ENCODE measurements at places on chromosomes 7 and 10.

GRCh38 chr10:78868861-78869260, 199.9 kb upstream of the ZMIZ1 start:
- no peaks in the 10 kb centered on the region for H3K27me3 ChIP-seq
- H3K36me3 ChIP-seq = no peaks in the 10 kb centered on the region
- H3K27ac ChIP-seq = no peak overlapping the region
- no peaks in the 10 kb centered on the region for H3K4me1 ChIP-seq
- DNase-seq = no peak
- H3K4me3 ChIP-seq = no peak overlapping the region

- peaks cover 47% of the 10 kb centered on the region for H3K36me3 ChIP-seq
- no peaks in the 10 kb centered on the region for H3K4me1 ChIP-seq
- no peak overlapping the region for H3K4me3 ChIP-seq
- H3K27ac ChIP-seq = no peak overlapping the region
- no peaks in the 10 kb centered on the region for H3K27me3 ChIP-seq
Observed at GRCh38 chr7:99489235-99489634, 10.8 kb downstream of the ZNF394 start.

GRCh38 chr7:154842591-154842990, 160.3 kb downstream of the PAXIP1 start:
- no peaks in the 10 kb centered on the region for H3K4me1 ChIP-seq
- H3K4me3 ChIP-seq = no peak overlapping the region
- no peak for DNase-seq
- H3K36me3 ChIP-seq = no peaks in the 10 kb centered on the region

DNA sequence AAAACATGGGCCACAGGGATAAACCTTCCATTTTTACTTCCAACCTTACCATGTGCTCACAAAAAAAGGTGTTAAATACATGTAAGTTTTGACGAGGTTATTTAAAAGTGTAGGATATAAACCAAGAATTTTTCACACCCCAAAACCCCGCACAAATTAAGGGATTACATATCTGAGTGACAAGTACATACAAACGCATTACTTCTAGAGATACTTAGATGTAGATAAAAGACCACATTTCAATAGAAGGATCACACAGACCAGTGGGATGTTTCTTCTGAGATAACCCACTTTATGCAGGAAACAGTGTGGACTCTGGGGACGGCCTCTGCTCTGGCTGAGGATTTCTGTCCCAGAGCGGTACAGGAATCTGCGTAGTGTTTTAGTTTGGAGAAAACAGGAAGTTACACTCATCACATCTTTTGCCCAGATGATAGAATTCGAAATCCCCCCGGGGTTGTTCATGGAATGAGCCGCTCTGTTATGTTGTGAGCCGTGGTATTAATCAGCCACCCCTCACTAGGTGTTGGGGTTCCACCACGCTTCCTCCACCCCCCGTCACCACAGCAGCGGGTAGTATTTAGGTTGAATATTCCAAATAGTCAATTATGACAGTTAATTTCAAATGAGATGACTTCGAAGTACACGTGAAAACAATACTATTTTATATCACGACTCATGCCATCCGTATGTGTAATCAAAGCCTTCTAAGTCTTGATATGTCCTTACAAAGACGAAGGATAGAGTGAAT, 1.3 kb upstream of the CUL1 start:
- H3K36me3 ChIP-seq = no peaks in the 10 kb centered on the region
- DNase-seq = no peak
- no peaks in the 10 kb centered on the region for H3K27me3 ChIP-seq
- peak overlapping the region; percentile 92 for H3K4me3 ChIP-seq

GRCh38 chr10:126924915-126925300, 19.7 kb downstream of the DOCK1 start:
- no peak for DNase-seq
- H3K27ac ChIP-seq = no peak overlapping the region
- H3K36me3 ChIP-seq = no peaks in the 10 kb centered on the region
- H3K27me3 ChIP-seq = no peaks in the 10 kb centered on the region
- H3K4me1 ChIP-seq = no peaks in the 10 kb centered on the region

DNA sequence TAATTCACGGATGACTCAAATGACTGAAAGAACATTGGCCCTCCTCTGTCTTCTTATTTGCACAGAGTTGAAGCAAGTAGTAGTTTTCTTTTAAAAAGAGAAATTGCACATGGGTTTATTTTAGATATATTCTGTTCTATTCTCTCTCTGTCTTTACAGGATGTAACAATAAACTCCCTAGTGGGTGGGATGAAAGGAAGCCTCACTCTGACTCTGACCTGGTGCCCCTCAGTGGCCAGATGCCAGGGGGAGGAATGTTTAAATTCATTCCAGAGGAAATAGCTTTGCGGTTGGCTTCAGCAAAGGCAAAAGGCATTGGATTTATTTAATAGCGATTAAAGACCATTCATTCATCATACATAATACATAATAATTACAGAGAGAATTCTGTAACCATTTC, 156.4 kb upstream of the MTPN start:
- H3K27me3 ChIP-seq = no peaks in the 10 kb centered on the region
- H3K36me3 ChIP-seq = no peaks in the 10 kb centered on the region
- no peak overlapping the region for H3K27ac ChIP-seq

DNA sequence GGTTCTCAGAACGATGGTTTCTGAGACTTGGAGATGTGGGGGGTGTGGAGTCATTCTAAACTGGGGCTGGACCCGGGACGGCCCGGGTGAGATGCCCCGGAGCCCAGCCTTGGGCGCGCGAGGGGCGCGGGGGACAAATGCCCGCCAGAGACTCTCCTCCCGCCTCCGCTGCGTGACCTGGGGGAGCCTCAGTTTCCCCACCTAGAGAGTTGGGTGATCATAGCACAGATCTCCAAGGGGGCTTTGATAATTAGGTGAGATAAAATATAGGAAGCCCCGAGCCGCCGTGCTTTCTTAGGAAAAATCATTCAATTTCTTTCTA, 658 bp upstream of the FZD8 start:
- peak overlapping the region; percentile 50 for H3K4me3 ChIP-seq
- H3K27me3 ChIP-seq = peaks cover 72% of the 10 kb centered on the region
- H3K4me1 ChIP-seq = peaks cover 20% of the 10 kb centered on the region
- H3K36me3 ChIP-seq = no peaks in the 10 kb centered on the region

- no peaks in the 10 kb centered on the region for H3K4me1 ChIP-seq
- H3K27me3 ChIP-seq = no peaks in the 10 kb centered on the region
- no peak for DNase-seq
- H3K27ac ChIP-seq = no peak overlapping the region
- H3K4me3 ChIP-seq = no peak overlapping the region
Observed at GRCh38 chr10:57968328-57969016, 299.2 kb downstream of the IPMK start.

GRCh38 chr7:129843365-129843898, 109.3 kb downstream of the UBE2H start:
- peaks cover 25% of the 10 kb centered on the region for H3K4me1 ChIP-seq
- H3K4me3 ChIP-seq = no peak overlapping the region
- H3K27ac ChIP-seq = no peak overlapping the region
- H3K36me3 ChIP-seq = peaks cover 13% of the 10 kb centered on the region

- H3K36me3 ChIP-seq = no peaks in the 10 kb centered on the region
- DNase-seq = no peak
- H3K4me1 ChIP-seq = no peaks in the 10 kb centered on the region
- no peak overlapping the region for H3K4me3 ChIP-seq
- no peaks in the 10 kb centered on the region for H3K27me3 ChIP-seq
- H3K27ac ChIP-seq = no peak overlapping the region
Observed at GRCh38 chr10:59950105-59950504, 43.7 kb upstream of the CCDC6 start.

- H3K27ac ChIP-seq = no peak overlapping the region
- H3K27me3 ChIP-seq = no peaks in the 10 kb centered on the region
- no peaks in the 10 kb centered on the region for H3K36me3 ChIP-seq
- no peaks in the 10 kb centered on the region for H3K4me1 ChIP-seq
- no peak overlapping the region for H3K4me3 ChIP-seq
- no peak for DNase-seq
Observed at GRCh38 chr10:122531939-122532338, 28.6 kb upstream of the DMBT1 start.

DNA sequence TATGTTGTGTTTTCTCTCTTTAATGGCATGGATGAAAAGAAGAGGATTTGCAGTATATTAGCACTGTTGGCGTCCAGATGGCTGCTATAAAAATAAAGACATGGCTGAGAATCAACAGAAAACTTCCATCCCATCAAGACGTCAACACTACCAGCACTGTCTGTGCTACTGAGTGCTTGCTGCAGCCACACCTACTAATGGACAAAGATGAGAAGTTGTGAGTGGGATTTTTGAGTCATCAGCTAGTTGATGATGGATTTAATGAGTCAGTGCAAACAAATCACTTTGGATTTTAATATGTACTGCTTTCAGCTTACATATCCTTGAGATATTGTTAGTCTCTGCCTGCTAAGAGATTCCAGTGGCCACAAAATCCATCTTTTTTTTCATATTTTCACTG, 631.0 kb upstream of the ANKRD30A start:
- H3K27ac ChIP-seq = no peak overlapping the region
- no peak overlapping the region for H3K4me3 ChIP-seq

- no peak for DNase-seq
- H3K4me1 ChIP-seq = peaks cover 5% of the 10 kb centered on the region
- H3K27ac ChIP-seq = no peak overlapping the region
- H3K36me3 ChIP-seq = no peaks in the 10 kb centered on the region
Observed at GRCh38 chr7:27204851-27205322, 5.0 kb upstream of the HOXA13 start.

DNA sequence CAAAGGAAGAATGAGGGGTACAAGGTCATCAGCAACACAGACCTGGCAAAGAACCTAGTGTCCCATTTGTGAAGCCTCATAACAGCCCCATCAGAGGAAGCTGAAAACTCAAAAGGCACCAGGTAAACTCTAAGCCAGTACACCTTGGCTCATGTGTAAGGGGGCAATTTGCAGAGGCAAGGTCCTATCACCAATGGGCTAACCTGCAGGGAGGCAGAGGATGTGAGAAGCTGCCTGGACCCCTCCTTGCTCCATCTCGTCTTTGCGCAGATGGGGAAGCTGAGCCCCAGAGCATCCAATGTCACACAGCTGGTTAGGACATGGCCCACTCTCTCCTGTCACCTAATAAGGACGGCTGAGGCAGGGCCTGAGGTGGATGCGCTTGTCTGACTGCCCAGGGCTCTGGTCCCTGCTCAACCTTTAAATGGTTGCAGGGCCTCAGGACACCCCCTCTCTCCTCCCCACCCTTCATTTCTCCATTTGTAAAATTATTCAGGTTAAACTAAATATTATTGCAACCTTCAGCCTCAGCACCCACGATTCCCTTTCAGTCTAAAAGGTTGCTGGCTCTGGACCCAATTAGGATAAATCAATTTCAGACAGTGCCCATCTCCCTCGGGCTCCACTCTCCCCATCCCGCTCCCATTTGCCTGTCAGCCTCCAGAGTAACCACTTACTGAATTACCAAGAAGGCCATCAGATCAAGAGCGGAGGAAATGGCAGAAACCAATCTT, 135.3 kb downstream of the OAT start:
- no peaks in the 10 kb centered on the region for H3K36me3 ChIP-seq
- DNase-seq = no peak
- no peak overlapping the region for H3K4me3 ChIP-seq
- no peaks in the 10 kb centered on the region for H3K27me3 ChIP-seq
- no peaks in the 10 kb centered on the region for H3K4me1 ChIP-seq
- H3K27ac ChIP-seq = no peak overlapping the region

DNA sequence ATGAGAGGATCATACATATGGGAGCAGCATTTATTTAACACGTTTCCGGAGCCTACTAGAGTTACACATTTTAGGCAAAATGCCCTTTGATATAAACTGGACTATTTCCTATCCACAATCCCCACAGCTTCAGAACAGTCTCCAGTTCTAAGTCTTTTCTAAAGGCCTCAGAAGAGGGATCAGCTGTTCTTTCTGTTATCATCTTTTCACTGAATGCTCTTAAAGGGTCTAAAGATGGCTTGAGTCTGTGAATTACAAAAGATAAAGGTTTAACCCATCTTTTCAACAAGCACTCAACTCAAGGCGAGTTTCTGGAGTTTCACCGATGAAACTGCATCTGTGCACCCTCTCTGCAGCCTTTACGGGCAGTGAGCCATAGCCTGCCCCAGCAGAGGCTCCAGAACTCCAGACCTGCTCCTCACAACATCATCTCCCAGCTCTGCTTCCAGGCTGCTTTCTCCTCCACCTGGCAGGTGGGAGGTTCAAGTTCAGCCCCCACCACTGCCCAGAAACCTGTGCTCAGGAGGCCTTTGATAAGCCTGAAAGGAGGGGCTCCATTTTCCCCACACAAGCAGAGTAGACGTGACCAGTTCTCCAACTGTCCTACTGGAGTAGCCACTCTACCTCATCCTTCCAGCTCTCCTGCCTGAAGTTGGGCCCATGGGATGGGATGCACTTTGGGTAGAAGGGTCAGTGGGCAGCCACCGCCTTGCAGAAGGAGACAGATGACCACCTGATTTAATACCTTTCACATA, 53.4 kb downstream of the HSPA12A start:
- no peaks in the 10 kb centered on the region for H3K4me1 ChIP-seq
- DNase-seq = no peak
- no peaks in the 10 kb centered on the region for H3K36me3 ChIP-seq
- no peak overlapping the region for H3K27ac ChIP-seq
- no peak overlapping the region for H3K4me3 ChIP-seq

- H3K36me3 ChIP-seq = no peaks in the 10 kb centered on the region
- no peak overlapping the region for H3K27ac ChIP-seq
- no peak for DNase-seq
- H3K27me3 ChIP-seq = no peaks in the 10 kb centered on the region
- no peaks in the 10 kb centered on the region for H3K4me1 ChIP-seq
Observed at GRCh38 chr7:73638911-73639310, 14.6 kb upstream of the MLXIPL start.

GRCh38 chr7:1461646-1462375, 2.5 kb upstream of the MICALL2 start:
- DNase-seq = no peak
- peaks cover 27% of the 10 kb centered on the region for H3K27me3 ChIP-seq
- peaks cover 60% of the 10 kb centered on the region for H3K4me1 ChIP-seq
- H3K27ac ChIP-seq = no peak overlapping the region
- H3K4me3 ChIP-seq = no peak overlapping the region
- no peaks in the 10 kb centered on the region for H3K36me3 ChIP-seq

- no peaks in the 10 kb centered on the region for H3K36me3 ChIP-seq
- H3K4me3 ChIP-seq = no peak overlapping the region
- no peak for DNase-seq
- no peaks in the 10 kb centered on the region for H3K27me3 ChIP-seq
- peaks cover 5% of the 10 kb centered on the region for H3K4me1 ChIP-seq
- no peak overlapping the region for H3K27ac ChIP-seq
Observed at GRCh38 chr7:121385800-121386179, 10.3 kb downstream of the FAM3C start.

GRCh38 chr7:138796038-138796615, 1.7 kb upstream of the TMEM213 start:
- H3K36me3 ChIP-seq = no peaks in the 10 kb centered on the region
- H3K27ac ChIP-seq = no peak overlapping the region
- H3K4me1 ChIP-seq = no peaks in the 10 kb centered on the region
- H3K4me3 ChIP-seq = no peak overlapping the region

GRCh38 chr10:50361946-50362345, 110.6 kb upstream of the ASAH2 start:
- H3K36me3 ChIP-seq = no peaks in the 10 kb centered on the region
- no peaks in the 10 kb centered on the region for H3K4me1 ChIP-seq
- H3K27ac ChIP-seq = no peak overlapping the region
- no peaks in the 10 kb centered on the region for H3K27me3 ChIP-seq

GRCh38 chr10:52801947-52802346, 29.4 kb upstream of the MBL2 start:
- no peaks in the 10 kb centered on the region for H3K27me3 ChIP-seq
- no peak overlapping the region for H3K27ac ChIP-seq

- no peak overlapping the region for H3K4me3 ChIP-seq
- DNase-seq = no peak
- no peak overlapping the region for H3K27ac ChIP-seq
Observed at GRCh38 chr7:1981201-1981877, 251.4 kb downstream of the MAD1L1 start.

All from thymus (tissue), 14 donors.